A172 (cell line): ENCODE measurements at places on chromosomes 3 and 15.

DNA sequence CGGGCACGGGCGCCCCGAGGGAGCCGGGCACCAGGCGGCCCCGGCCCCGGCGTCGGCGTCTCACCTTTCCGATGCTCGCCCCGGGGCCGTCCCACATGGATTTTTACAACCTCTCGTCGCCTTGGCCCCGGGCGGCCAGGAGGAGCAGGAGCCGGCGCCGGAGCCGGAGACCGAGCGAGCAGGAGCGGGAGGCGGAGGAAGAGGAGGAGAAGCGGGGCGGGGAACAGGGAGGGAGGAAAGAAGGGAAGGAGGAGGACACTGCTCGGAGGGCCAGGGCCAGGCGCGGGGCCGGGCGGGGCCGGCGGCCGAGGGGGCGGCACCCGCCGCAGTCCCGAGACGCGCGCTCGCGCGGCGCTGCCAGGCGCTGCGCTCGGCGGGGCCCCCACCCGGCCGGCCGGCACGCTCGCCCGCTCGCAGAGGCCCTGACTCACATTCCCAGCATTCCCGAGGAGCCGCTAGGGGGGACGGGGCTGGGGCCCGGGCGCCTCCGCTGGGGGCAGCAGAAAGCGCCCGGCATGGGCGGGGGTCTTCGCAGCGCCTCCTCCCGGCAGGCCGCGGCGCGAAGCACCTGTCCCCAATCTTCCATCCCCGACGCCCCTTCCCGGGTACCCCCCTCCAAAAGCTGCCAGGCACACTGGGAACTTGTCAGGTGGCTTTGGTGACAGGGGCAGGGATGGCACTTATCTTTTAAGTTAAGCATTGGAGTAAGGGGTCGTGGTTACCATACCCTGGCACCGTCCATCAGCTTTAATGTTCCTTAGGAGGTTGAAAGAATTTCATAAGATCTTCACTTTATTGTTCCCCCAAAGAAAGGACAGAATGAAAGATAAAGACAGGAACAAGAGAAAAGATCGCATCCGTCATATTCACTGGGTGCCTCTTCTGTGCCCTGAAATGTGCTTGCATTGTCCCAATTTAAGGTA, at the start of gene ERC2:
Gene ERC2, minus strand, starts transcription at position 284 of the 923 bp plus-strand sequence.
- peak; percentile 42 for DNase-seq

- DNase-seq = no peak
Observed at GRCh38 chr15:38557921-38558320, 6.7 kb downstream of the RASGRP1 start.

- no peak for DNase-seq
Observed at GRCh38 chr3:132001999-132002398, 32.8 kb downstream of the CPNE4 start.

- no peak for DNase-seq
Observed at GRCh38 chr3:99845999-99846398, 28.3 kb downstream of the CMSS1 start.

GRCh38 chr3:98390366-98390765, at the start of gene OR5K3:
TSS of gene OR5K3 (plus strand) at chr3:98390666. CDS start at chr3:98390666, 0 bp downstream.
- no peak for DNase-seq

DNA sequence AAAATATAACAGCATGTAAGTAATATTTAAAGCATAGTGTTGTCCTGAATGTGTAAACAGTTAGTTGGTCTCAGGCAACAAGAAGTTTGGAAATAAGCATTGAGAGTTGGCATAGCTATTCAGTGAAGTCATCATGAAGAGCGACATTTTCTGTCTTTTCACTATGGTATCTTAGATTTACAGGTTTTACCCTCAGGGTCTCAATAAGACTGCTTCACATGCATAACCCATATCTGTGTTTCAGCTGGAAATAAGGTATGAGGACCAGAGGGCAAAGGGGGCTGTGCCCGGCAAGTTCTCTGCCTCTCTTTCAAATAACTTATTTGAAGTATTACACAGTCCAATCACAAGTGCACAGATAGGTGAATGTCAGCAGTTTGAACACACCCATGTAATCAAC, 290.2 kb upstream of the CNTN3 start:
- DNase-seq = no peak

GRCh38 chr15:25930931-25931330, 67.8 kb upstream of the ATP10A start:
- DNase-seq = no peak

DNA sequence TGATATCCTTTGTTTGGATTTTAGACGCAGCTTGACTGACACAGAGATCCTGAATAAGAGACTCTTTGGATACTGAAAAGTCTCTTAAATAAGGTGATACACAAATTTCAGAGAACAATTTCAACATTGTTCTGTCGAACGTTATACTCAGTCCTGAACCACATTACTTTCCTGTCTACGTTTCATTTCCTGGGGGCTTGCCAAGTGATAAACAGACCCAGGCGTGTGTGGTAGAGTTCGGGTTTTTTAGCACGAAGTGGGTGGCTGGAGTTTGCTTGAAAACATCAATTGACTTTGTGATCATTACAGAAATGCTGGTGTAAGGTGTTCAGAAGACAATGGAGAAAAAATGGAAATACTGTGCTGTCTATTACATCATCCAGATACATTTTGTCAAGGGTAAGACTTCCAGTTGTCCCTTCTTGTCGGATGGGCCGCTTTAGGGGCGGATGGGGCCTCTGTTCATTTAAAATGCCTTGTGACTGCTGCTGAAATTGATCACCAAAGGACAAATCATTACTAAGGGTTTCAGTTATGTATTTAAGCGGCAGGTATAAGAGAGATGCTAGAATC, at the start of gene CD96:
Gene CD96, plus strand, starts transcription at position 287 of the 573 bp plus-strand sequence. Its CDS starts 52 bp downstream, at position 339.
- DNase-seq = no peak

DNA sequence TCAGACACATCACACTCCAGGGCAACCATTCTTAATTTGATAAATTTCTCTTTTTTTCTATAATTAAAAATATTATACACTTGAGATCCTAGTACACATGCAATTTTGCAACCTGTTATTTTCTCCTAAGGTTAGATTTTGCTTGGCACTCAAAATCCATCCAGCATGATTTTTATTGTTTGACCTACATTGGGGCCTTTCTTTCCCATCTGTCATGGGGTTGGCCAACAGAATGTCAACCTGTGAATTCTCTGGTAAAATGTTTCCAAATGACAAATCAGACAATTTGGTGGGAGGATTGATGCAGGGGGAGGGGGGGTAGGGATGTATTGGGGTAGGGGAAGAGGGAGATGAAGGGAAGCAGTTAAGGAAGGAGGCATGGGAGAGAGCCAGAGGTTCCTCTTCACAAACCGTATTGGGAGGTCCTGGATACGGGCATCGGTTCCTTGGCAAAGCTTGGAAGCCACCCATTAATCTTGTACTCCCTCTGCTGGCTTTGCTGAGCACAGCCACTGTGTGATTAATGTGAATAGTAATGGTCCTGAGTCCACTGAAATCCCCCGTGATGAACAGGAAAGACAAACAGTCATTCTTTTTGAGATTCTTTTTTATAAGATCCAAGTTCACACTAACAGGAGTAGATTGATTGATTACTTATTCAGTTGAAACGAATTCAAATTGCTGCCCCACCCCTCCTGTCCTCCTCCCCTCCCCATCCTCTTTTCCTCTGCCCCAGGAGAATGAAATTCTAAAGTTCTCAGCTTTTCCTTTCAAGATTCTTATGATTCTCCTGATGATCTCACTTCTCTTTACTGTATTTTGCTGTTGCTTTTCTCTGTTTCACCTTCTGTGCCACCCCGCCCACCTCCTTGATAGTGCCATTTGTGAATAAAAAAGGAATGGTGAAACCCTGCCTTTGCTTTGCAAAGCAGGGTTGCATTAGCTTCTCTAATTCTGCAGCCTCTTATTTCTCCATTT, 82.2 kb upstream of the SLC25A26 start:
- DNase-seq = peak; percentile 67

- peak; percentile 35 for DNase-seq
Observed at GRCh38 chr15:99651023-99651807, 82.0 kb downstream of the LYSMD4 start.

GRCh38 chr3:161295325-161295724, 74.2 kb downstream of the NMD3 start:
- DNase-seq = peak; percentile 32

DNA sequence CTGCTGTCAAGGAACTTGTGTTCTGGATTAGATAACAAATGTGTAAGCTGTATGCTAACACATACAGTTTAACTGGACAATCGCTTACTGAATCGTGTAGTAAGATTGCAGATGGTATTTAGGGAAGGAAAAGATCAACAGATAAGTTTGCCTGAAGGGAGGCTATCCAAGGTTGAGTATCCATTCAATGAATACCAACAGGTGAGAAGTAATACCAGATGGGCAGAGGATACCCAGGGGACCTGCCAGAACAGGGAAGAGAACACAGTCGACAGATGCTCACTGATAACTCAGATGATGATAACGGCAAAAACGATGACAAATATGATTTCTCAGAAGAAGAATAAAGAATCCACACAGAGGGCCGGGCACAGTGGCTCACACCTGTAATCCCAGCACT, 3.2 kb upstream of the UACA start:
- DNase-seq = no peak

- peak; percentile 57 for DNase-seq
Observed at GRCh38 chr3:23999012-23999641, 54.0 kb downstream of the NR1D2 start.

- no peak for DNase-seq
Observed at GRCh38 chr3:25460751-25461150, 32.7 kb downstream of the RARB start.

- peak; percentile 33 for DNase-seq
Observed at GRCh38 chr3:113825090-113825489, 13.5 kb upstream of the GRAMD1C start.

- no peak for DNase-seq
Observed at GRCh38 chr3:111737047-111737705, 121.9 kb upstream of the PHLDB2 start.

DNA sequence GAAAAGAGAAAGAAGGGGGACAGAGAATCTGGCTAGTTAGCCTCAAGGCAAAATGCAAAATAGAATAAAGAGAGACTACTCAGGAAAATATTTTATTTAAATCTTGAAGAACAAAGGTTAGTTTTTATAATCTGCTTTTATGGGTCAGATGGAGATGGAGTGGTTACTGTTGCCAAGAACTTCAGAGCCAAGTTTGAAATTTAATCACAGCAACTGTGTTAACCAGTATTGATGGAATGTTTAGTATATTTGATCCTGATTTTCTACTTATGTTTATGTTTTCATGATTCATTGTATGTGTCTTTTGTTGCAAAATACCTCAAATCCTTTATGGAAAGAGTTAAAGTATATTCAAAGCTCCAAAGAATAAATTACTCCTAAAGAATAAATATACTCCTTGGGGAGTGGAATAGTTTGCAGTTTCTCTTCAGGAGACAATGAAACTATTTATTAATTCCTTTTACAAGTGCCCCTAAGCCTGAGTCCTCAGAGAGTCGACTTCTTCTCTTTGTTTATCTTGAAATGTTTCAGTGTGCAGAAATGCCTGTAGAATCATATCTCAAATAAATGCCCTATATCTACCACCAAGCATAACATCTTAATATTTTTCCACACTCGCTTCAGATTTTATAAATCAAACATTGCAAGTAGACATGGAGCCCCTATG, 60.9 kb upstream of the THSD4 start:
- DNase-seq = no peak

- no peak for DNase-seq
Observed at GRCh38 chr15:98927022-98927421, 80.6 kb downstream of the PGPEP1L start.

DNA sequence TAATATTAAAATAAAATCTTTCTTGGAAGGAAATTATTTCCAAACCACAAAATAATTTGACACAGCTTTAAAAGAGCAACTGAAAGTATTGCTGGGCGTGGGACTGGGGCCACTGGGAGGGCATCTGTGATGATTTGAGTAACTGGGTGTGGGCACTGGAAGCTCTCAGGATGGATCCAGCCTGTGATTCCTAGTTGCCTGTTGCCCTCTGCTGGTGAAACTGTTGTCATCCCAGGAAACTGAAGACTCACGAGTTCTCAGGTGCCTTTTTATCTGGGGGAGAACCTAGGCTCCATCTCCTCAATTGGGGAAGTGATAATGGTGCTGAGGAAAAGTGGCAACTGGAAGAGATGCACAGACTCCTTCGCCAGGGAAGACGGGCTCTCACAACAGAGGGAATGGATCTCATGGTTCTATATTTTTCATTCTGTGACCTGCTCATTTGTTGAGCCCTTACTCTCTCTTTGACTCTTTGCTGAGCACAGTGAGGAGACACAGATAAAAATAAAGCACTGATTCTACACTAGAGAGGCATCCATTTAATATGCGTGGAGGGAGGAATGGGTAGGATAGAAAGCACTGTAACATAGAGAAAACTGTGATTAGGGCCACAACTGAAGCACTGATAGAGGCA, 61.6 kb downstream of the TPRG1 start:
- peak; percentile 78 for DNase-seq

DNA sequence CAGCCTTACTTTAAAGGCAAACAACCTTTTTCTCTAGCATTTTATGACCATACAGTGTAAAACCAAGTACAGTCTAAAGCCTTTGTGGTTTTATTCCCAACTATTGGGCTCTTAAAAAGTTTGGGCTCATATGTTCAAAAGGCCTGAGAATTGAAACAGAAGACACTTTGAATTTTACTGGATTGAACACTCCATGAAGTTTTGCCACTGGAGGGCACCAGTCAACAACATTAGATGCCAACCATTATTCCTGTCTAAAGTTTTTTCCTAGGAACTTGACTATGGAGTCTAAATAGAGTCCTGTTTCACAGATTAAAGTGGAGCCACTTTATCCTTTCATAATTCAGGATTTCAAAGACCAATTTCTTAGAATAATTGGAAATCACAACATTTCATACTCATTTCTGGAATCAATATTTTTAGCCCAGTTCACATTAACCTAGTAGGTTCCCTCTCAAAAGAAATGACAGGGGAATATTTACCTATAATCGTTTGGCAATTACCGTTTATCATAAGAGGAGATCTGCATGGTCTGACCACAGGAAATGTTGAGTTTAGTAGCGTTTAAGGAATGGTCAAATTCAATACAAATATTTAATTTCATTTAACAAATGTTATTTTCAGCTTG, 244.1 kb upstream of the PDZRN3 start:
- peak; percentile 13 for DNase-seq

GRCh38 chr3:123861081-123861836, 22.9 kb downstream of the MYLK start:
- DNase-seq = no peak

GRCh38 chr3:32831791-32832190, 14.0 kb downstream of the TRIM71 start:
- DNase-seq = no peak

DNA sequence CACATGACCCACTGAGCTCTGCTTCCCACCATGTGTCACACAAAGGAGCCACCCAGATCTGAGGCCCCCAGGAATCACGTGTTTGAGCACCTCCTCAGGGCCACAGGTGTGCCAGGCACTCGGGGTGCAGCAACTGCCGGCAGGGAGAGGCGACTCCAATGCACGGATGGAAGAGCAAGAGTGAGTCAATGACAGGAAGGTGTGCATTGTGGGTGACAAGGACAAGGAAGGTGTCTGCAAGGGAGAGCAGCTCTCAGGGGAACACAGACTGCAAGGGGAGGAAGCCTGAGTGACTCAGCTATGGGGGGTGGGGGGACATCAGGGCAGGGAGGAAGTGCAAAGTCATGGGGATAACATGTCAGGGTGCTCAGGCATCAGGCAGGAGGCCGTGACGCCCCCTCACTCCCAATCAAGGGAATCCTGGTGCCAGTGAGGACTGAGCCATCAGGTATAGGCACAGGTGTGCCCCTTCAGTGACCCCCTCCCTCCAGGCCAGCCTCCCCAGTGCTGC, 67.4 kb downstream of the NUP210 start:
- DNase-seq = peak; percentile 75
